ENCODE measurements at places on chromosomes 12 and 14.
A peak's percentile ranks its signal among the peaks of the same experiment; 100 is the strongest.

DNA sequence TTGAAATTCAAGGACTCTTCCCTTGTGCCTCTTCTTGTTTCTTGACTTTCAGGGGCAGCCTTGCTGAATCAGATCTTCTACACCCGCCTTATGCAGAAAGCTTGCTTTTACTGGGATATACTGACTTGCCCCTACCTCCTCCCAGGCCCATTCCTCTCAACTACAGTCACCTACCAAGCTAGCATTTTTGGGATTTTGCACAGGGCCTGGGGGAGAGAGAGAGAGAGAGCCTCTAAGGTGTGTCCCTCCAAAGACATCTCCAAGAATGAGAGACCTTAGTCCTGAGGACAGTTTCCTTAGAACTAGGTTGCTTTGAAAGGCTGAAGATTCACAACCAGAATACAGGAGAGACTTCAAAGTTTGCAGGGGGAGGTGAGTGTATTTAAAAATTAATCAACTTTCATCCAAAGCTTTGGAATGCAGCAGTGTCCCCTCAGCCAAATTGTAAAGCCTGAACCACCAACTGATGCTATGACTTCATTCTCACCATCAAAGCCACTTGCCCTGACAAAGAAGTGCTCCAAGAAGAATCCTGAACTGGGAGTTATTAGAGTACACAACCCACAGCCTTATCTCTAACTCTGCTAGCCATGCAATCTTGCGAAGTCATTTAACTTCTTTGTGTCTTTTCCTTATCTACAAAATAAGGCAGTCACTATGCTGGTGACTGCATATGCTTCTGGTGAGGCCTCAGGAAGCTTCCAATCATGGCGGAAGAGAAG is 96.1 kb upstream of the EGLN3 start:
- no peak for DNase-seq

DNA sequence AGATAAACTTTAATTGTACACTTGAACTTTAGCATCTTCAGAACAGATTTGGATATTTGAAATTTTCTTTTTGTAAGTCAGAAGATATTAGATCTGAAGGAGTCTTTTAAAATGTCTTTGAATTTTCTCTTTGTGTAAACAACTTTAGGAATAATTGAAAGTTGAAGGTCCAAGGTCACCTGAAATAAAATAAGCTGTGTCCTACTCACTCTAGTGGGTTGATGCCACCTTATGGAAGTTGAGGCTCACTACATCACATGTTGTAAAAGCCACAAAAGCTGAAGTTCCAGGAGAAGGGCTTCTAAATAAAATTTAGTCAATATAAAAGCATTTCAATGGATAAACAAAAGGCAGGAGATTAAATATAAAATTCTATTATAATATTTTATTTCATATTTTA is 122.0 kb upstream of the ATXN7L3B start:
- no peak for DNase-seq

DNA sequence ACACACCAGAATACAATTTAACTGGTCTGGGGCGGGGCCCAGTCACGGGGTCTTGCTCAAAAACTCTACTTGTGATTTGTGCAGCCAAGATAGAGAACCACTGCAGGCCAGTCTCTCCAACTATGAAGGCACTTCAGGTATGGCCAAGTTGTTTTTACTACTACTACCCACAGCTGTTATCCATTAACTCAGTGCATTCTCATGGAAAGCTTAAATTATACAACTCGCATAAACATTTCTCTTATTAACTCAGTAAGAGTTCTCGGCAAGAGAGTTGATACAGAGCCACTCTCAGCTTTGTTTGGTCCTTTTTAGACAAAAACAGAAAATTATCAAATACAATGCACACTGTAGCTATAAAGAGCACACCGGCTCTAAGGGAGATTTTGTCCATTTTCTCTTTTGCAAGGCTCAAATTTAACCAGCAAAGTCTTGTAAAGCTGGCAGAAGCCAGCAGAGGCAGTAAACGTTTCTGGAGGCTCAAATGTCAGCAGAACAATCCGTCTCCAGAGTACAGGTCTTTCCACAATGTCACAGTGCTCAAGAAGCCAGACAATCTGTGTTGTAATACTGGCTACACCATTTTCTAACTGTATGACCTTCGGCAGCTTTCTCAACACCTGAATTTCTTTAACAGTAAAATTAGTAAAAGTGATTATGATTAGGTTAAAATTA is 85.9 kb downstream of the PTGER2 start:
- DNase-seq = peak; percentile 38

GRCh38 chr14:67586369-67586768 is 13.7 kb downstream of the PIGH start:
- DNase-seq = no peak

DNA sequence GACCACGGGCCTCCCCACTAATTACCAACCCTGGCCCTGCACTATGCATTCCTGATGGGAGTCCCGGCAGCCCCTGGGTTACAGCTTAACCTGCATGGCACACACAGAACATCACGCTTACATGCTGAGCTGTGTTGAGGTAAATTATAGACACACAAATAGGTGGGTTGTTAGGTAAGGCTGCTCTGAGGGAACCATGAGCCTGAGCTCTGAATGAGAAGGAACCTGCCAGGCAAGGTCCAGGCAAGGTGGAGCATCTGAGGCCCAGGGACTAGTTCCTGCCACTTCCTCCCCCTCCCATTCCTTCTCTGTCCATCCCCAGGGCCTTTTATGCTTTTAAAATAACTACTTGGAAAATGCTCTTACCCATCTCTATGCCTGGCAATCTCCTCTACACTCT is 82.7 kb upstream of the ESRRB start:
- no peak for DNase-seq

GRCh38 chr14:105195522-105196264 is 14.6 kb upstream of the NUDT14 start:
- DNase-seq = no peak

GRCh38 chr14:67191768-67192290 is 2.6 kb downstream of the GARIN2 start:
- no peak for DNase-seq

DNA sequence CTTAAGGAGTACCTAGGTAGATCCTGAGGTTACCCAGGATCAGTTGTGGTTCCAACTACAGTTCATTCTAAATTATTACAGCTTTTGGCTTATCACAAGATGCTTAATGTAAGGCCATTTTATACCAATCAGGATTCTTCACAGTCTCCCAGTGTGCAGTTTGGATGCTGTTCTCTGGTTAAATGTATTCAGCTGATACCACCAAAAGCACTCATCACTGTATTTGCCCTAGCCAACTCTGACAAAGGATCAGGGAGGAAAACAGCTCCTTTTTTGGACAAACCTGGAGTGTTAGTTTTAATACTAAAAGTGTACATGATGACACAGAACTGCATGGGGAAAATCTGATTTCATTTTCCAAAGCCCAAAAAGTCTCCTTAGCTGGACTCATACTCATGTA is 19.5 kb downstream of the DMAC2L start:
- no peak for DNase-seq

DNA sequence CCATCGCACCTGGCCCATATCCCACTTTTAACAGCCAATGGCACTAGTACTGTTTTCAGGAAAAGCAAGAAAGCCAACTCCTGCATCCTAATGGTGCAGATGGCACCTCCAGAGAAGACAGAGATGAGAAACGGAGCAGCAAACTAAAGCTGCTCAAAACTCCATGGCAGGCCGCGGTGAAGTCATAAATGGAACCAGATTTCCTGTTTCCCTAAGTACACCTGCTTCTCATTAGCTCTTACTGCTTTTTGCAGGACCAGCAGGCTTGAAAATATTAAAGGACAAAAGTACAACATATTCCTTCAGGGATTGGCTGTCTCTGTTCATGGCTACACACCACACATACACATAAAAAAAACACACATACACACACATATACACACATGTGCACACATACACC is 36.7 kb upstream of the LGALS3 start:
- no peak for DNase-seq

GRCh38 chr14:102907303-102907844 is 15.1 kb upstream of the AMN start:
- no peak for DNase-seq

- DNase-seq = no peak
Measured at GRCh38 chr12:7162691-7163114, 26.8 kb upstream of the PEX5 start.

DNA sequence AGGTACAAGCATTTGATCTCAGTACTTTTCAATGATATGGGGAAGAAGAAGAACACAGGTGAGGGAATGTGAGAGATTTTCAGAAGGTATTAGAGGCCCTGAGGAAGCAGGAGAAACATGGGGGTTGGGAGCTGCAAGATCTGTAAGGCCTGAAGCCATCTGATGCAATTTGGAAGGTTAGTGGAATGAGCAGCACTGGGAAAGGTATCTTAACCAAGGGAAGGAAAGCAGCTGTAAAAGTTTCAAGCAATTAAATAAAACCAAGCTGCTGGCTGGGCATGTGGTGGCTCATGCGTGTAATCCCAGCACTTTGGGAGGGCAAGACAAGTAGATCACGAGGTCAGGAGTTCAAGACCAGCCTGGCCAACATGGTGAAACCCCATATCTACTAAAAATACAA is 104.4 kb upstream of the PARP11 start:
- DNase-seq = no peak

GRCh38 chr14:101740981-101741380 is 20.5 kb upstream of the PPP2R5C start:
- no peak for DNase-seq

DNA sequence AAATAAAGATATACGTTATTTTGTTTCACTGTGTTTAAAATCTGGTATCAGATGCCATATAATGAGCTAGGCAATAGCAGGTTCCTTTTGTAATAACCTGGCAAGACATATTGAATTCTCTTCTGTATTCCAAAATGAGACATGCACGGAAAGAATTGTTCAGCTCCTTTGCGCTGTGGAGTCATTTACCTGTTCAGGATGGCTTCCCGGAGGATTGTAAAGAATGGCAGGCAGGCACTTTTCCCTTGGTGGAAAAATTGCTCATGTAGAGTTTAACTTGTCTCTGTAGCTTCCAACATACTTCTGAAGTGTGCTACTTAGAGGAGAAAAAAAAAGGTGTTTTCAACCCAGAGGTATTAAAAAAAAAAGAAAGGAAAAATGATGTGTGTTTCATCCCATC is 805.2 kb downstream of the GALC start:
- no peak for DNase-seq

DNA sequence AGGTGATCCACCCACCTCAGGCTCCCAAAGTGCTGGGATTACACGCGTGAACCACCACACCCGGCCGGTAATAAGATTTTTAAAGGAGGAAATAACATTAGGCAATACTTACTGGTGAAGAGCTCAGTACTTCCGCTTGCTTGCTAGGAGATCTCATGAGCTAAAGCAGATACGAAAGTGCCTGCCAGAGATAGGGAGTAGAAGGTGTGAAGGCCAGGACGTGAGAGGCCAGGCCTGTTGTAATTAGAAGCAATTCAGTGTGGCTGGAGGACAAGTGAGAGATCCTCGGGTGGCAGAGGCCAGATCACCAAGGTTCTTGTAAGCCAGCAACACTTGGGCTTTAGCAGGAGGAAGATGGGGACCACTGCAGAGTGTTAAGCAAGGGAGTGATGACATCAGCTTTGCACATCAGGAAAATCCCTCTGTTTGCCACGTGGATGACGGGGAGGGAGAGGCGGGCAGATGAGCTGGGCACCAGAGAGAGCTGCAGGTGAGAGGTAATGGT is 7.6 kb downstream of the TECPR2 start:
- no peak for DNase-seq

GRCh38 chr12:45232756-45233372 is 17.0 kb downstream of the ANO6 start:
- peak; percentile 88 for DNase-seq

- DNase-seq = no peak
Measured at GRCh38 chr14:71183876-71184689, 276.8 kb downstream of the PCNX1 start.

GRCh38 chr12:128091101-128091720 is 175.8 kb upstream of the TMEM132C start:
- DNase-seq = no peak

GRCh38 chr12:124788936-124789555 is 74.6 kb downstream of the SCARB1 start:
- no peak for DNase-seq

DNA sequence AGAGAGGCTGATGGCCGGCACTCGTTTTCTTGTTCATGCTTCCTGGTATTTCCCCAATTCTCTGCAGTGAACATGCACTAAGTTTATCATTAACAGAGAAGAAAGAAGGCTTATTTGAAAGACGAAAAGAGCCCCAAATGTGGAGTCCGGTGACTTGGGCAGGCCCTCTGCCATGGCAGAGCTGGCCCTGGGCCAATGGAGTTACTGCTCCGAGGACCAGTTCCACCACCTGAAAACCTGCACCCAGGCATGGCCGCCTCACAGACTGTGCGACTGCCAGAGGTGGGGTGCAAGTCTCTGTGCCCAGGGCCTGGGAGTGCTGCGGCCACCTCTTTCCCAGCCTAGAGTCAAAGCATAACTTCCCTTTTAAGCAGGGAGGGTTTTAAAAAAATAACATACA is 24.9 kb downstream of the DEGS2 start:
- no peak for DNase-seq

DNA sequence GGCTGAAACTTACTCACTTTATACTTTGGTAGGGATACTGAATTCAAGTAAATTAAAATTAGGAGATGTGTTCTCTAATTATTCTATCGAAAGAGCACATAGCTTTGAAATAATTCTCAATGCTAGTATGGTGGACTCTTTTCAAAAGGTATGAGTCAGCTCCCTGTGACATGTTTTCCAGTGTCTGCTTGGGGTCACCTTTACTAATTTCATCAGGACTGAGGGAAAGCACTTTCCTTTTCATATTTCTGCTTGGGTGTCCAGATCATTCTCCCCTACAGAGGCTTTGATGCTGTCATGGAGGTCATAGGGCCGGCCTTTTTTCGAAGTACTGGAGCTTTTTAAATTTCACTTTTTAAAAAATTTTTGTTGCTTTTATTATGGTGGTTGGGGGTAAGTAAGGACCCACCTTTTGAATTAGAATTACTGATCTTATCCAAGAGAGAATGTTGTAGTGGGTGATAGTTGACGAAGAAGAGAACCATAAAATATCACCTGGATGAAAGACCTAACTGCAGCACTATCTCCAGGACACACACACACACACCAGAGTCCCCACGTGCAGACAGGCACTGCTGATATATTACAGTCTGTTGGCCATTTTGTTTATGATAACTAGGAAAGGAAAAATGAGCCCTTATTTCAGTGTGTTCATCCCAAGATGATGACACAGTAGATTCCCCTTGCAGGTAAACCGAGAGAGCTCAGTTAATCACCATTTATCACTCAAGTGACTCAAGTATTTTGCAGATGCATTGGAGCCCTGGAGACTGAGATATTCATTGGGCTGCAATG is 558.6 kb downstream of the DIO2 start:
- no peak for DNase-seq

GRCh38 chr12:101172316-101172715 is 37.7 kb downstream of the SLC5A8 start:
- no peak for DNase-seq

Measured in fibroblast of skin of left biceps (primary cell).